ENCODE measurements at places on chromosomes 16 and 17. TPM values are rescaled to one million over a fixed set of nuclear protein-coding genes. Genes with fewer than 3 reads are reported as not detected.

GRCh38 chr17:15403276-15403939 is 62.0 kb upstream of the TEKT3 start:
- no peak for DNase-seq
- no peaks in the 10 kb centered on the region for H3K4me1 ChIP-seq
- H3K4me3 ChIP-seq = no peak overlapping the region

DNA sequence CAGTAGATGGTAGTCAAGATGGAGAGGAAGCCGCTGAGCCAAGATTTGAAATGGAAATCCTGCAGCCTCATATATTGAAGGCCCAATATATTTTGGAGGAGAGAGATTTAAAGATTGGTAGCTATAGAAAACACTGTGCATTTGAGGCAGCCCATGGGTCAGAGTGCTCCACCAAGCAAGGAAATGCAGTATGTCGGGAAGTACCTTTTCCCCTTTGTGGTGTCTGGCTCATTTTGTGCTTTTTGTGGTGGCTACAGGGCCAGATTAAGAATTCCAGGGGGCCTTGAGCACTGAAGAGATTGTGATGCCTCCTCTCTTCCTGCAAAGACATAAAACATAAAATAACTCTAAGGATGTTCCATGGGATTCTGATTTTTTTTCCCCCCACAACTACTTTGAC is 39.6 kb downstream of the CDRT15 start:
- DNase-seq = no peak
- H3K36me3 ChIP-seq = no peaks in the 10 kb centered on the region
- no peak overlapping the region for H3K4me3 ChIP-seq
- H3K27me3 ChIP-seq = no peaks in the 10 kb centered on the region
- peaks cover 74% of the 10 kb centered on the region for H3K4me1 ChIP-seq

DNA sequence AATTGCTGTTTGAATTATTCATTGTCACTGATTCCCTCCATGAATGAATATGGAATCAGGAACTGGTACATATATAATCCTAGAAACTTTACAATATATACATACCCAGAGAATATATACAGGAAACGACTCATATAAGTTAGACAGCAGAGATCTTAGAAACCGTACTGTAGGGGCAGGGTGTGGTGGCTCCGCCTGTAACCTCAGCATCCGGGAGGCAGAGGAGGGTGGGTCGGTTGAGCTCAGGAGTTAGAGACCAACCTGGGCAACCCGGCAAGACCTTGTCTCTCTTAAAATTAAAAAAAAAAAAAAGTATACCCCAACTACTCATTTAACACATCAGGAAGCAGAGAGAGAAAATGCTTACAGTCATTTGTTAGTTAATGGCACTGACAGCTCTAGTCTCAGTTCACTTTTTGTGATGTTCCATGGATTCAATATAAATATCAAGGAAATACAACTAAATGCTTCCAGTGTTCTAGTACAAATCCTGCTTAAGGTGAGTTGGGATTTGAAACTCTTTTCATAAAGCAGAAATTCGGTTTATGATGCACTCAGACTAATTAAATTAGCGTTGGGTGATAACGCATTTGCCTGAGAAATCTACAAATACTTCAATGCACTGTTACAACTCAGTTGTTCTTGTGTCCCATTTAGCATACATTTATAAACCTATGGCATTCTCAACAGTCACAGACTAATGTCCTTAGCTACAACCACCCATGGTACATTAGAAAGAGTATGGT is 5.6 kb downstream of the GLG1 start:
- peaks cover 11% of the 10 kb centered on the region for H3K36me3 ChIP-seq
- no peaks in the 10 kb centered on the region for H3K27me3 ChIP-seq
- H3K27ac ChIP-seq = peak overlapping the region; percentile 76

DNA sequence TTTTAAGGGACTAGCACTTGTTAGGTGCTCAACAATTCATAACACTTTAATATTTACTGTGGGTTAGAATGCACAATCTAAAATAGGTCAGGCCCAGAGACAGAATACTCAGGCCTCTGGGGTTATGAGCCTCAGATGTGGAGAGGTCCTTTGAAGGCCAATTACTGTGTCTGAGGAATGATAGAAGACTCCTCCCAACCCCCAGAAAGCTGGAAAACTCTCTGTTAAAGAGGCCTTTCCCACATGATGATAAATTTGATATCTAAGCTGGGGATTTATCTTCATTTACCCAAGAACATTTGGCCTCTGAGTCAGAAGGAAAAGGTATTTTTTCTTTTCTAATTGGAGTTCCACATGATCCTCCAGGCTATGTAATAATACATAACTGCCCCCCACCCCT is 41.1 kb upstream of the MMD start:
- DNase-seq = no peak
- H3K4me3 ChIP-seq = no peak overlapping the region
- no peaks in the 10 kb centered on the region for H3K27me3 ChIP-seq
- peaks cover 4% of the 10 kb centered on the region for H3K4me1 ChIP-seq
- H3K36me3 ChIP-seq = no peaks in the 10 kb centered on the region
- H3K27ac ChIP-seq = no peak overlapping the region

CCDC200 gene
- not detected for total RNA-seq

DHRS7B gene
- total RNA-seq = 5.8 TPM

Data from T-cell (primary cell).